ENCODE measurements at places on chromosomes 3 and 15.

- H3K36me3 ChIP-seq: no peaks in the 10 kb centered on the region
Observed at GRCh38 chr3:107855710-107856109, 235.1 kb downstream of the CD47 start.

GRCh38 chr15:58515807-58516206 lies 84.0 kb downstream of the LIPC start:
- DNase-seq: no peak
- no peak overlapping the region for H3K4me3 ChIP-seq
- H3K27me3 ChIP-seq: no peaks in the 10 kb centered on the region
- peaks cover 4% of the 10 kb centered on the region for H3K4me1 ChIP-seq
- H3K27ac ChIP-seq: no peak overlapping the region

DNA sequence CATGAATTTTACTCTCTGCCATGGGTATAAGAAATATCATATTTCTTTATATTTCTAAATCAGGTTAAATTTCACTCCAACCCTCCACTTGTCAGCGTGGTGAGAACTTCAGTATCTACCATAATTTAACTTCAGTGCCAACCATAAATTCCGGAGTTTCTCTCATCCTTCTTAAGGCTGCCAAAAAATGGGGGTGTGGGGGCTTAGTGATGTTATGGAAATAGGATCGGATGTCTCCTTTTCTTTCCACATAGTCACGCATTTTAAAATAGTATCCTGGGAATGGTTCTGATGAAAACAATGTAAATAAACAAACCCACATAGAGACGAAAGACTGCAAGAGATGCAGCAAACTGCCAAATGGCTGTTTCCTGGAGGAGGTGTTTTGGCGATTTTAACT lies 12.9 kb upstream of the FAM3D start:
- H3K36me3 ChIP-seq: no peaks in the 10 kb centered on the region
- H3K4me1 ChIP-seq: no peaks in the 10 kb centered on the region
- no peak overlapping the region for H3K27ac ChIP-seq
- DNase-seq: no peak

DNA sequence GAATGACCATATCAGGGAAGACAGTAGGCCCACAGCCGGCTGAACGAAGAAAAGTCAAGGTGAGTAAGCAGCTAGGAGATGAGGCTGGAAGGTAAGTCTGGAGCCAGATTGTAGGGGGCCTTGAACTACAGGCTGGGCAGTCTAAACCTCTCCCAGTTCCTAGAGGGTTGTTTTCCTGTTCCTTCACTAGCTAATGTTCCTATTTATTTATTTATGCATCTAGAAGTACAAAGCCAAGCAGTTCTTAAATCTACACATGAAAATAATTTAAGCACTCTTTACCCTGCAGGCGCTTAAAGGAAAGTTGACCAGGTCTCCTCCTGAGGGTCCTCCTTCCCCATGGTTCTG lies 3.7 kb downstream of the ACAA1 start:
- peak overlapping the region; percentile 48 for H3K4me3 ChIP-seq
- H3K27me3 ChIP-seq: no peaks in the 10 kb centered on the region
- peak; percentile 10 for DNase-seq
- peaks cover 81% of the 10 kb centered on the region for H3K4me1 ChIP-seq

GRCh38 chr15:47466357-47466756 lies 250.9 kb upstream of the SEMA6D start:
- no peaks in the 10 kb centered on the region for H3K27me3 ChIP-seq
- no peaks in the 10 kb centered on the region for H3K4me1 ChIP-seq
- H3K36me3 ChIP-seq: no peaks in the 10 kb centered on the region
- no peak for DNase-seq

DNA sequence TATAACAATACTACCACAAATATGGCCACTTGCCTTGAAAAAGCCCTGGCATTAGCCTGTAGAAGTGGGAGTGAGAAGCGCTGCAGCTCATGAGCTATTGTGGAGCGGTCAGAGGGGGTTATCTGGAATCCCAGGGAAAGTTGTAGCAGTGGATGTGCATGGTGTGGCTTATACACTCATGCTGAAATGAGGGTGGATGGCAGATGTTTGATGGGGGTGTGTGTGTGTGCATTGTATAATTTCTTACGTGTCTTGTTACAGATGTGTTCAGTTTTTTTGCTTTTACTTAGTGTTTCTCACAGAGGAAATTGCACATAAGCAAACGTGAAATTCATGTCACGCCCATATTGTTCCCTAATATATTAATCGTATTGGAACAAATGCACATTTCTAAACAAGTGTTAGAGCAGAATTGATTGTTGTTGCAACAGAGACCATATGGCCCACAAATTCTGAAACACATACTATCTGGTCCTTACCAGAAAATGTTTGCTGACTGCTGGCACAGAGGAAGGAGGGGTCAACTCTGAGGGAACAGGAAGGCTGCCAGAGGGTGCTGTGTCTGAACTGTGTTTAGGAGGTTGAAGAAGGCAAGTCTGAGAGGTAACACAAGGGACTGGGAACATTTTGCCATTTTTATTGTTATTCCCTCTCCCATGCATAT lies 200.0 kb upstream of the CFAP20DC start:
- H3K4me1 ChIP-seq: no peaks in the 10 kb centered on the region
- DNase-seq: no peak
- no peak overlapping the region for H3K27ac ChIP-seq
- no peak overlapping the region for H3K4me3 ChIP-seq

DNA sequence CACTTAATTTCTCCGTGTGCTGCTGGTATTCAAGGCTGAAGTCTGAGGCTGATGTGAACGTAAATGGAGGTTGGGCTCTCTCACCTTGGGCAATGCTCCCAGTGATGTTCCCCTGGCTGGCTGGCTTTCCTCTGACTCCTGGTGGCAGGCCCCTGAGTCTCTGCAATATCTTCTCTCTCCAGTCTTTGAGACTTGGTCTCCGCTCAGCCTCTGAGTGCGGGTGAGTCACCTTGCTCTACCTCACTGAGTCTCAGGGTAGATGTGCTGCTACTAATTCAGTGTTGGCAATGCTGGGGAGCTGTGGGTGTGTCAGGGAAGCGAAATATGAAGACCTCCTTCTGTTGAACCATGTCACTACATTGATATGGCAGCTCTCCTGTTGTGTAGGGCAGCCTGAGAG lies 31.3 kb upstream of the TRIM59 start:
- H3K27ac ChIP-seq: no peak overlapping the region
- no peaks in the 10 kb centered on the region for H3K36me3 ChIP-seq
- H3K4me1 ChIP-seq: no peaks in the 10 kb centered on the region
- no peak for DNase-seq

DNA sequence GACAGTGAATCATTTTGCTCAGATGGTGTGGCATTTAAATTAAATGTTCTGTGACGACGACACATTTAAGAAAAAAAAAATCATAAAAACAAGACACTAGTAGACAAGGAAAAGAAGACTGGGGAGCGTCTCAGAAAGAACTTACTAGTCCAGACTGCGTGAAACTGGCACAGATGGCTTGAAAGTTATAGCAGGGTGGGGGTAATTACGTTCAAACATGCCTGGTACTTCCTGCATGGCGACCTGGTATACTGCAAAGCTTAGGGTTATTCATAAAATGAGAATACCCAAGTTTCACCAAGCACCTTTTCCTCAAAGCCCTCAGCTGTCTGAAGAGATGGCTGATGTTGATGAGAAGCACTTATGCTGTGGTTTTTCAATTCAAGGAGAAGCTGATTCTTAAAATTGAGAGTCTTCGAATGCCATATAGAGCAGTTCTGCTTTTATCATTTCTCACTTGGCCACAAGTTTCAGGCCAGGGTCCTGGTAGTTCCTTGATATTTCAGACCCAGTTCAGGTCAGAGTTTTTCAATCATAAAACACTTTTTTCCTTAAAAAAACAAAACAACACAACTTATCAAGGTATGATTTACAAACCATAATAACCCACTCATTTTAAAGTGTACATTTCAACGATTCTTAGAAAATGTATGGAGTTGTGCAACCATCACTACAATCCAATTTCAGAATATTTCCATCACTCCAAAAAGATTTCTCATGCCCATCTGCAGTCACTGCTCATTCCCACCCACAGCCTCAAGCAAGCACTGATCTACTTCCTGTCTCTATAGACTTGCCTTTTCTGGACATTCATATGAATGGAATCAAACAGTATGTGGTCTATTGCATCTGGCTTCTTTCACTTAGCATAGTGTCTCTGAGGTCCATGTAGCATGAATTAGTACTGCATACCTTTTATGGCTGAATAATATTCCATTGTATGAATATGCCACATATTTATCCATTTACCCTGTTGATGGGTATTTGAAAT lies 24.7 kb downstream of the PCOLCE2 start:
- no peak overlapping the region for H3K27ac ChIP-seq
- no peak overlapping the region for H3K4me3 ChIP-seq
- no peak for DNase-seq
- no peaks in the 10 kb centered on the region for H3K27me3 ChIP-seq
- H3K36me3 ChIP-seq: no peaks in the 10 kb centered on the region

DNA sequence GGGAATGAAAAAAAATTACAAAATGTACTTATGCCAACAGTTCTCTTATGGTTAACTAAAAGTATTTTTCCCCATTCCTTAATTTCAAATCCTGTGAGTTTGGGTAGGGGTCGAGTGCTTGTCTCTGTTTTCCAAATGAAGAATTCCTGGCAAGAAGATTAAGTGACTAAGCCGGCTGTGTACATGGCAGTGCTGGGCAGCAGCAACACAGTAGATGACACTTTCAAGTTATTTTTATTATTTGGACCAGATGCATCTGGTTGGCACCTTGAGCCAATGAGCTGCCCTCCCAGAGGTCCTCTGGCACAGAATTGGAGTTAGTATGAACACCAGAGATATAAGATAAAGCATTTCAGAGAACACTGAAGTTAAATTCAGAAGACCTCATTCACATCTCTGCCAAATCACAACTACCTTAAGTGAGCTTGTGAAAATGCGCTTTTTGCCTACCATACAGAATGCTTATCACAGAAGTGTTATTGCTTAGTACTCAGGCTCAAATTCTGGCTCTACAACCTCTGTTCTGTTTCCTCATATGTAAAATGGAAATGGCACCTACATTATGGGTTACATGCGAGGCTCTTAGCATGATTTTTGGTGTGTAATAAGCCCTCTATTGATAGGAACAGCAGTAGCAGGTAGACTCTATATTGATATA lies 256.9 kb downstream of the UBE2E2 start:
- no peak overlapping the region for H3K27ac ChIP-seq
- no peak overlapping the region for H3K4me3 ChIP-seq
- no peak for DNase-seq
- H3K27me3 ChIP-seq: no peaks in the 10 kb centered on the region

- no peak for DNase-seq
- no peak overlapping the region for H3K27ac ChIP-seq
- no peaks in the 10 kb centered on the region for H3K27me3 ChIP-seq
Observed at GRCh38 chr15:66829551-66830121, 127.6 kb downstream of the SMAD6 start.

GRCh38 chr3:69370901-69371301 lies 15.0 kb downstream of the FRMD4B start:
- DNase-seq: no peak
- no peaks in the 10 kb centered on the region for H3K4me1 ChIP-seq
- no peak overlapping the region for H3K27ac ChIP-seq
- H3K4me3 ChIP-seq: no peak overlapping the region
- H3K36me3 ChIP-seq: no peaks in the 10 kb centered on the region

DNA sequence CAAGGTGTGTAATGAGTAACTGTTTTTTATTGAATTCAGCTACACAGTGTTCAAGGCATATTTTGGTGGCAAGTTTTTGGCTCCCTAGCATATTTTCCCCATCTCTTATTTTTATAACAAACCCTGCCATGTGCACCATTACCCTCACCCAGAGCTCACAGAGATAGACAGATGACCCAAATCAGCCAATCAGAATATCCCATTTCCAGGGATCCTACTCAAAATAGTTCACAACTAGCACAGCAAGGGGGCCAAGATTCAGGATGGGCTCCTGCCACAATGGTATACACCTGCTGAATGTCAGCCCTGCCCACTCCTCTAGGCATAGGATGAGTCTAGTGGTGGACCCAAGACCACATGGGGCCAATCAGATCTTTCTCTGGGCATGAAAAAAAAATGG lies 78.8 kb upstream of the SETMAR start:
- no peaks in the 10 kb centered on the region for H3K27me3 ChIP-seq
- H3K4me3 ChIP-seq: no peak overlapping the region
- no peaks in the 10 kb centered on the region for H3K36me3 ChIP-seq
- H3K4me1 ChIP-seq: no peaks in the 10 kb centered on the region

DNA sequence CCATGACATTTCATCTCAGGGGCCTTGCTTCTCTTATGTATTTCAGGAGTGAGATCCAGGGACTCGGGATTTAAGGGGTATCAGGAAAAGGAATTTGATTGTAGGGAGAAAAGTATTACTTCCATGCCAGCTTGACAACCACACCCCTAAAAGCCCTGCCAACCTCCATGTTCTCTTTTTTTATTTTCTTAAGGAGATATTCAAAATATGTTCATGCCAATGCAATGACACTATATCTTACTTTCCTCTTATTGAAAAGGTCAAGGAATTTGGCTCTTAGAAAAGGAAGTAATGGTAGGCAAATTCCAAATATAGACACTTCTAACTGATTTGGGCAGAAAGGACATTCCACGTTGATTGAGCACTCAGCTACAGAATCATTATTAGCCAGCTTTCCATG lies 407.5 kb upstream of the NECTIN3 start:
- H3K4me3 ChIP-seq: no peak overlapping the region
- H3K27me3 ChIP-seq: no peaks in the 10 kb centered on the region

GRCh38 chr3:118782755-118783202 lies 251.9 kb downstream of the IGSF11 start:
- H3K27me3 ChIP-seq: no peaks in the 10 kb centered on the region
- H3K4me1 ChIP-seq: no peaks in the 10 kb centered on the region
- DNase-seq: no peak
- no peak overlapping the region for H3K27ac ChIP-seq
- H3K36me3 ChIP-seq: no peaks in the 10 kb centered on the region

GRCh38 chr15:74007820-74008371 lies 13.4 kb downstream of the PML start:
- H3K27me3 ChIP-seq: no peaks in the 10 kb centered on the region
- peaks cover 39% of the 10 kb centered on the region for H3K4me1 ChIP-seq
- no peak overlapping the region for H3K4me3 ChIP-seq

GRCh38 chr15:99187936-99188335 lies 61.4 kb downstream of the TTC23 start:
- H3K4me3 ChIP-seq: no peak overlapping the region
- H3K27ac ChIP-seq: no peak overlapping the region
- H3K4me1 ChIP-seq: no peaks in the 10 kb centered on the region
- peaks cover 6% of the 10 kb centered on the region for H3K36me3 ChIP-seq
- H3K27me3 ChIP-seq: no peaks in the 10 kb centered on the region

All from liver (tissue), 10 donors.